Choroid plexus epithelial cell (primary cell): ENCODE measurements at places on chromosomes 6 and 20.
A peak's percentile ranks its signal among the peaks of the same experiment; 100 is the strongest.

GRCh38 chr20:19405958-19406357 lies 193.5 kb downstream of the SLC24A3 start:
- no peak for DNase-seq

- DNase-seq: no peak
These were observed 99.5 kb downstream of the PHACTR1 start for GRCh38 chr6:12815884-12816600.

GRCh38 chr20:23360531-23360930 lies 1.5 kb upstream of the GZF1 start:
- no peak for DNase-seq

- DNase-seq: no peak
These were observed 35.4 kb downstream of the AGPAT4 start for GRCh38 chr6:161238500-161238899.

GRCh38 chr20:47854687-47855212 lies 69.5 kb upstream of the SULF2 start:
- DNase-seq: peak; percentile 81

DNA sequence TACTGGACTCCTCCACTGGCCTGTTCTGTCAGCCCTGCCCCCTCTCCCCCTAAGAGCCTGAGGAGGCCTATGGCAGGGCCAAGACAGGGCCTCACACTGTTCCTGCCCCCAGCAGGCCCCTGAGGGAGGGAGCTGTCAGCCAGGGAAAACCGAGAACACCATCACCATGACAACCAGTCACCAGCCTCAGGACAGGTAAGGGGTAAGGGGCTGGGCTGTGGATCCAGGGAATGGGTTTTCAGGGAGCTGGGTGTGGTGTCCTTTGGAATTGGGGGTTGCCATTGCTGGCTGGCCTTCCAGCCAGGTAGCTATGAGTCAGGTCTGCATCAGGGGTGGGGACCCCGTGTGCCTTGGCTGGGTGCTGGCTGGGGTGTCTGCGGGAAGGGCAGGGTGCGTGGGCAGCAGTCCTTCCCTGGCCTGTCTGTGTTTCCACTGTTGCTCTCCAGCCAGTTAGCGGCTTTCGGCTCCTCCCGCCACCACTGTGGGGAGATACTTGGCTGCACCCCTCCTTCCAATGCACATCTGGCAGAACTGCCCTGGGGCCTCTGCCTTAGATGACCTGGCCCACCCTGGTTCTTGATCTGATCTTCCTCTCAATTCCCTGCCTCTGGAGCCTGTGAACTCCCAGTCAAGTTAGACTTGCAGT lies 3.9 kb downstream of the SLC29A1 start:
- DNase-seq: no peak

- DNase-seq: no peak
These were observed 827.7 kb downstream of the MAFB start for GRCh38 chr20:39861381-39861780.

- no peak for DNase-seq
These were observed 136.0 kb downstream of the THBS2 start for GRCh38 chr6:169117663-169118062.

DNA sequence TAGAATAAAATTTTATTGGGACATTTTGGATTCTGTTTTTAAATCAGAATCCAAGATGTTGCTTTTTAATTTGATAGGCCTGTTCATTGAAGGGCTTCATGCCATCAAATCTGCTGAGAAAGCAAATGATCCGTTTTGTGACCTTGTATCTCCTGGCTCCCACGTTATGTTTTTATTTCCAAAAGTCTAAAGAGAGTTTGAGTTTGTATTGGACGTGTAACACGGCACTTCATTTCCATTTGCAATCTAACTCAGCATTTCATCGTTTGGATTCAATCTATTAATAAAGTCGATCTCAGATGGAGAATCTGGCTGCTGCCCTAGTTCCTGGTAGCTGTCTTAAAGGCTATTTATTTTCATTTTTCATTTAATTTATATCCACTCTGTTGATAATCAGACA lies 17.0 kb downstream of the KIF25 start:
- no peak for DNase-seq

GRCh38 chr6:107866606-107867301 lies 42.6 kb upstream of the SCML4 start:
- DNase-seq: peak; percentile 61

GRCh38 chr20:48686238-48687116 lies 141.3 kb downstream of the PREX1 start:
- DNase-seq: peak; percentile 63

DNA sequence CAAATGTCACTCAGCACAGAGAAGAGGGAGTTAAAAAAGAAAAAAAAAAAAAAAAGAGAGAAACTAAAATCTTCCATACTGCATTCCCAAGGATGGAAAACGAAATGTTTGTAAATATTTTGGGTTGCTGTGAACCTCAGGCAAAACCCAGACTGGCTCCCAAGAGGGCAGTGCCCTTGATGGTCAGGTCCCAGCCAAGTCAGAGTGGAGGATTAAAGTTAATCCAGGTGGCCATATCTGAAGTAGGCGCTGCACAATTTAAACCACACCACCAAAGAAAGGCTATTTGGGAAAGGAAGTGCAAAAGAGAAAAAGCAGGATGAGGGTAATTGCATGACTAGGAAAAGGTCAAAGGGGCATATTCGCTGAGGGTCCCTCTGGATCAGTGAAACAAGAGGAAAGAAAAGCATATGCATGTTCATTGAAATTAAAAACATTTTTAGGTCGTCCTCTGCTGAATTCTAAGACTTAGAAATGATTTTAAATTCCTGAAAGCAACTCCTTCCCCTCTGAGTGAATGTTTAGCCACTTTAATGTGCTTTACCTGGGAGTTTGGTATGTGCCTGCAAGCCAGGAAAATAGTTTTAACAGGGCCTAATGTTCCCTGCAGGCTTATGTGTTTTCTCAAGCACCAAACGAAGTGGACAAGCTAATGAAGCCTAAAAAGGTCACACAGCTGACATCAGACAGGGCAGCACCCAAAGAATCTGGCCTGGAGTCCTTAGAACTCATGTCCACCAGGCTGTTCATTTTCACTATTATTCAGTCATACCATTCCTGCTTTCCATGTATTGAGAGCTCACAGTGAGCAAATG lies 159.1 kb downstream of the HACE1 start:
- DNase-seq: peak; percentile 9

DNA sequence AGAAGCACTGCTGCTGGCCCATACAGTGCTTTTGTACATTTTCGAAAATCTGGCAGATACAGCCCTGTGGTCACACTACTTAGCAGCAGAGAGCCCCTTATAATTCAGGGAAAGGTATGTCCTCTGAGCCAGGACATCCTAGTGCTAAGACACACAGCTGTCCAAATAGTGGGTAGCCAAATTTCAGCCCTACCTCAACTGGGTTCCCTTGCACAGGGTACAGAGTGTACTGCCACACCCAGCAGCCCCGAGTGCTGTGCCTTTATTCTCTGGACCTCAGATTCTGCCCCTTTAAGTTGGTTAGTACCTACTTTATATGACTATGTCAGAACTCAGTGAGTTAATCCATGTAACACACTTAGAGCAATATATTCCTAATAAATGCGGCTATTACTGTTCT lies 47.6 kb downstream of the PRPH2 start:
- DNase-seq: no peak

DNA sequence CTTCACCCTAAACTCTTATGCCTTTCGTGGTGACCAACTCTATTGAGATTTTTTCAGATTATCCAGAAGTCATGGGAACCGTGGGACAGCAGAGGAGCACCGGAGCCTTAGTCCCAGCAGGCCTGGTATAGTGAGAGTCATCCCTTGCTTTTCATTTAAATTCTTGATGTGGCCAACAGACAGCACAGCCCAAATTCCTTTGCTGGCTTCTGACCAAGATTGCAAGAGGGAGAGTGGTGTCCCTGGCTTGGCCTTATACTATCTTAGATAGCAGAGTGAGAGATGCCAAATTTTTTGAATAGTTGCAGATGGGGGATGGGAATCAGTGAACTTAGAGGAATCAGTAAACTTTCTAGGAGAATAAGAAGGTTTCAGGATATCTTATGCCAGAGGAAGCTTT lies 7.8 kb downstream of the STX11 start:
- DNase-seq: peak; percentile 92

DNA sequence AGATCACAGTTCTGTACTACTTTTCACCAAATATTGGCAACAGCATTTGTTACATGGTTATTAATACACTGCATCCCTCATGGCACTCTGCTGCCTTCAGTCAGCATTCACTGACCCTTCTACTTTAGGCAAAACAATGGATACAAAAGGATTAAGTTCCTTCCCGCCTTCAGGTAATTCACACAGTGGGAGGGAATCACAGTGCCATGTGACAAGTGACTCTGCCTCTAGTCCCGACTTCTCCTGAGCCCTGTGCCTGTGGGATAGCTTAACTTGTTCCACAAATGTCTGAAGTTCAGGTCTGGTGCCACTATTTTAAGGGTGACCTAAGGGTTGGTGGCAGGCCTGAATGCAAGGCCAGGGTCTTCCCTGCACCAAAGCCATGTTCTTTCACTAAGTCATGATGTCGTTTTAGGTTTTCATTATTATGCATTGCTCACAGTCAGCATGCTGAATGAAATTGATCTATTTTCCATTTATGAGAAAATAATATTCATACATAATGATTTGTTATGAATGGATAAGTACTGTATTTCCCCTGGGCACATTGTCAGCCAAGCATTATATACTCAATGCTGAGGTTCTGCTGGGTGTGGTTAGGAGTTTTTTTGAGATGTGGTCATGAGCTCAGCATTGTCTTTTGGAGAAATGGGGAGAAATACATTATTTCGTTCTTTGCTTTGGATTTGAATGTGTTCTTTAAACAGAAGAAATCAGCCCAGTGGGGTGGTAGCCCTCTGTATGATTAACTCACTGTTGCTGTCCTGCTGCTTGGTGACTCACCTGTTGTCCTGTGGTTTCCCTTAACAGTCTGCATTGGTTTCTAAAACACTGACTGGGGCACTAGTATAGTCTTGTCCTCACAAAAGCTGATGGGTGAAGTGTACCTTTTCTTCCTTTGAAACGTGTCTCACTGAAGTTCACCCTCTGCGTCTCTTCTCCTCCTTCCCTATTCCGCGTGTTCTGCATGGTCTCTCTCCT lies 66.4 kb downstream of the AFDN start:
- peak; percentile 64 for DNase-seq

DNA sequence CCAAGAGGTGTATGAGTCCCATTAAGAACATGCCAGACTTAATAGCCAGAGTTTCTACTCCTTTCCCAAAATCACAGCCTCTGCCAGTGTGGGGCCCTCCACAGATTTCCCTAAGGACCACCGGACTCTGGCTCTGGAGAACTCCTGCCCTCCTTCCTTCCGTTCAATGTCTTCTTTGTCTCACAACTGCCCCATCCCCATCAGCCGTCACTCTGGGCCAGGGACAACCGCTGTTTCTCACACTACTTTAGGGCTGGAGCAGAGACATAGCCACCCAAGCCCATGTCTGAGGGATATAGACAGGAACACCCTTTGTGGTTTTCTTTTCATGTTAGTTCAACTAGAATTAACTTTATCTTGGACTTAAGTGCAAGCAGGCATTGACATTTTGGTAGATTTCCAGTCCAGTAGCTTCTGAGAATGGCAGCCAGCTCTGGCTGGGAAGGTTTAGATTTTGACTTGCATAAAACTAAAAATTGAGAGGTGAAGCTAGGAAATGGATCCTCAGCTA lies 6.7 kb upstream of the ACSS1 start:
- no peak for DNase-seq

DNA sequence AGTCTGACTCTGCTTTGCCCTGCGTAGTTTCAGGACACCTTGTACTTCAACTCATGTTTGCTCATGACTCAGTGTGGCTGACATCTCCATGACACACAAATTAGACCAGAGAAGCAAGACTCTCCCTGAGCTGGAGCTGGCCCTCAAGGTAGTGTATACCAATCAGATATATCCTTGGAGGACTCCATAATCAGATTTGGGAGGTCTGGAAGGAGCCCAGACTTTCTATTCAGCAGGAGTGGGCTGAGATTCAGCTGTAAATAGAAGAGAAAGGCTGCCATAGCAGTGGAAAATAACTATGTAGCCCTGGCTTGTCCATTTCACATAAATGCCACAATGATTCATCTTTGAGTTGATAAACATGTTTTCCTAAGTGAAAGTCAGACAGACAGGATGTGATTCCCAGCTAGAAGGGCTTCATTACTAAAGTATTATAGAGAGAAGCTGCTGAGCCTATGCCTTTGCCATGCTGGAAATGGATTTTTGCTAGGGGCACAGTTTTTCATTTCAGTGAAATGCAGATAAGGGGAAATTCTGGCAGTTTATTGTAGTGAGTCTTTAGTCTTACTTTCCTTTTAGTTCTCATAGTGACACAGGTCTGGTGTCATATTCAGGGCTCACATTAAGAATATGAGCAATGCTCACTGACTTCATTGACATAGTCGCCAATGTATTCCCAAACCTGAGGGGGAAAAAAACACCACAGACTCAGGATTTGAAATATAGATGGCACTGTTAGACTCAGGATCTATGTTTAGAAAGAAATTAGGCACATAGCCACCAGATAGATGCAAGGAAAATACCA lies 95.3 kb downstream of the CLVS2 start:
- peak; percentile 93 for DNase-seq

GRCh38 chr6:131061041-131061750 lies 1.8 kb downstream of the EPB41L2 start:
- DNase-seq: peak; percentile 57

DNA sequence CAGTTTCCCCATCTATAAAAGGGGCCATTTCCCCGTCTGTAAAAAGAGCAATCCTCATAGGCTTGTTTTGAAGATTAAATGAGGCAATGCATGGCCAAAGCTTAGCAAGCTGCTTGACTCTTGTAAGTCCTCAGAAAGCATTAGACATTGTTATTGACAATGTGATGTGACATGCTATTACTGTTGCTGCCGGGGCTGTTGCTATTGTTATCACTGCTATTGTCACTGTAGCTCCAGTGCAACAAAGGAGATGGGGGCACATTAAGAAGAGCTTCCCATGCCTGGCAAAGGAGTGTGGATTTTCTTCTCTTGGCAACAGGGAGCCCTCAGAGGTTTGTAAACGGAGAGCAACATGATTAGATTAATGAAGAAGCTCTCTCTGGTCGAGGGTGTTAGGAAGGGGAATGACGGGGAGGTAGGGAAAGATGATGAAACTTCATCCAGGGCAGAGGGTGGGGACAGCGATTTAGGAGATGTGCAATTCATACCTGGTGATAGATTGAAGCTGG lies 33.1 kb upstream of the FAM83D start:
- DNase-seq: no peak

GRCh38 chr20:47453167-47453782 lies 48.4 kb upstream of the NCOA3 start:
- DNase-seq: peak; percentile 79

GRCh38 chr20:16497896-16498295 lies 75.4 kb downstream of the KIF16B start:
- no peak for DNase-seq

GRCh38 chr20:57947421-57948179 lies 237.8 kb upstream of the PMEPA1 start:
- DNase-seq: peak; percentile 15

DNA sequence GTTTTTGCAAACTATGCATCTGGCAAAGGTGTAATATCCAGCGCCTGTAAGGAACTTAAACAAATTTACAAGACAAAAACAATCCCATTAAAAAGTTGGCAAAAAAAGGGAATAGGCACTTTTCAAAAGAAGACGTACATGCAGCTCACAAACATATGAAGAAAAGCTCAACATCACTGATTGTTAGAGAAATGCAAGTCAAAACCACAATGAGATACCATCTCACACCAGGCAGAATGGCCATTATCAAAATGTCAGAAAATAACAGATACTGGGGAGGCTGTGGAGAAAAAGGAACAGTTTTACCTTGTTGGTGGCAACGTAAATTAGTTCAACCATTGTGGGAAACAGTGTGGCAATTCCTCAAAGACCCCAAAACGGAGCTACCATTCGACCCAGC lies 54.2 kb downstream of the TSBP1 start:
- DNase-seq: no peak

GRCh38 chr20:44460795-44461141 lies 14.9 kb upstream of the TTPAL start:
- peak; percentile 66 for DNase-seq

GRCh38 chr20:46230801-46231282 lies 77.5 kb downstream of the CDH22 start:
- peak; percentile 59 for DNase-seq
